Fibroblast of the conjunctiva (primary cell): ENCODE measurements at places on chromosomes 2 and 18.

GRCh38 chr18:14921547-14921946 lies 173.6 kb downstream of the ANKRD30B start:
- DNase-seq, result no peak

DNA sequence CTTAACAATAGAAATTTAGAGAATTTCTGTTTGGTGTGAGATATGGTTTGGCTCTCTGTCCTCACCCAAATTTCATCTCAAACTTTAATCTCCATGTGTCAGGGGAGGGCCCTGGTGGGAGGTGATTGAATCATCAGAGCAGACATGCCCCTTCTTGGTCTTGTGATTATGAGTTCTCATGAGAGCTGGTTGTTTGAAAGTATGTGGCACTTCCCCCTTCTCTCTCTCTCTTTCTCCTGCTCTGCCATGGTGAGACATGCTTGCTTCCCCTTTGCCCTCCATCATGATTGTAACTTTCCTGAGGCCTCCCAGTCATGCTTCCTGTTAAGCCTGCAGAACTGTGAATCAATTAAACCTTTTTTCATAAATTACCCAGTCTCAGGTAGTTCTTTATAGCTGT lies 524.7 kb upstream of the ACVR2A start:
- no peak for DNase-seq

DNA sequence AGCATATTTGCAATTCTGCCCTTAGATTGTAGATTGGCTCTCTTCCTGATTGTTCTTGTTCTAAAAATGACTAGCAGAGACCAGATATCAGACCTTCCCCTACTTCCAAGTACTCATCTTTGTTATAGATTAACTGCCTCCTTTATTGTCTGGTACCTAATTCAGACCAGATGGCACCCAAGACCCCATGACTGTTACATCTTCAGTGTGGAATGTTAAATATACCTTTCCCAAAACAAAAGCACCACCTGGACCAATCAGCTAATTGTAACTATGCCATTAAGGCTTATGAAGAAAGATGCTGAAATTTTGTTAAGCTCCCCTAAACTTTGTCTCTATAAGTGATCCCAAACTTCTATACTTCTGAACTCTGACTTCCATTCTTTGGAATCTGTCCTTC lies 12.0 kb upstream of the TFPI start:
- no peak for DNase-seq

GRCh38 chr2:159891917-159892730 lies 94.1 kb upstream of the CD302 start:
- no peak for DNase-seq

GRCh38 chr2:222038067-222038802 lies 260.6 kb downstream of the PAX3 start:
- DNase-seq, result no peak

GRCh38 chr2:36480636-36481035 lies 117.3 kb downstream of the FEZ2 start:
- no peak for DNase-seq

- no peak for DNase-seq
Measured at GRCh38 chr2:71505086-71505769, 51.9 kb downstream of the DYSF start.

GRCh38 chr18:31105733-31106132 lies 3.5 kb upstream of the DSC2 start:
- DNase-seq, result no peak

GRCh38 chr2:109166811-109167210 lies 37.8 kb downstream of the SH3RF3 start:
- peak; percentile 68 for DNase-seq

- no peak for DNase-seq
Measured at GRCh38 chr2:207135801-207136457, 29.8 kb downstream of the KLF7 start.

GRCh38 chr2:203722411-203722810 lies 16.0 kb downstream of the CD28 start:
- no peak for DNase-seq

- DNase-seq, result no peak
Measured at GRCh38 chr2:162125138-162125537, 26.9 kb downstream of the GCG start.

GRCh38 chr2:180122874-180123273 lies 115.8 kb upstream of the CWC22 start:
- no peak for DNase-seq

DNA sequence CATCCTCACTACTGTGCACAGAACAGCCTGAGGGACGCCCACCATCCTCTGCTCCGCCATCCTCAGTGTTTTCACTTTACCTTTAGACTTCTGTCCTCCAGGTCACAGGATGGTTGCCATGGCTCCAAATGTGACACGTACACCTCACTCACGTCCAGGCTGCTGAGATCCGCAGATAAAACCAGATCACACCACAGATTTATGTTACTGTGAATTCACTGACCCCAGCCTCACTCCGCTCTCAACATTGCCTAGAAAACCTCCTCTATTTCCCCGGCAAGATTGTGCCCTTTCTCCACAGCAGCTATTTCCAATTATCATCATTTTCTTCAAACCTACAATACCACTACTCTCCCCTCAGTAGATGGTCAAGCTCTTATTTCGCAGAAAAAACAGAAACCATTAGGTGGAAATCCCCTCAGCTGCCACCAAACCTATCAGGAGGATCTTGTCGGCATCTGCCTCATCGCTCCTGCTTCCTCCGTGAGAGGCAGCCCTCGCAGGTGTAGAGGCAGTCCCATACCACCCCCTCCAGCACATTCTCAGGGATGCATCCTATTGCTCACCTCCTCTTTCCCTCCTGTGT lies 49.8 kb upstream of the SLC1A4 start:
- DNase-seq, result no peak

GRCh38 chr2:7725171-7725849 lies 808.1 kb downstream of the RNF144A start:
- DNase-seq, result no peak

DNA sequence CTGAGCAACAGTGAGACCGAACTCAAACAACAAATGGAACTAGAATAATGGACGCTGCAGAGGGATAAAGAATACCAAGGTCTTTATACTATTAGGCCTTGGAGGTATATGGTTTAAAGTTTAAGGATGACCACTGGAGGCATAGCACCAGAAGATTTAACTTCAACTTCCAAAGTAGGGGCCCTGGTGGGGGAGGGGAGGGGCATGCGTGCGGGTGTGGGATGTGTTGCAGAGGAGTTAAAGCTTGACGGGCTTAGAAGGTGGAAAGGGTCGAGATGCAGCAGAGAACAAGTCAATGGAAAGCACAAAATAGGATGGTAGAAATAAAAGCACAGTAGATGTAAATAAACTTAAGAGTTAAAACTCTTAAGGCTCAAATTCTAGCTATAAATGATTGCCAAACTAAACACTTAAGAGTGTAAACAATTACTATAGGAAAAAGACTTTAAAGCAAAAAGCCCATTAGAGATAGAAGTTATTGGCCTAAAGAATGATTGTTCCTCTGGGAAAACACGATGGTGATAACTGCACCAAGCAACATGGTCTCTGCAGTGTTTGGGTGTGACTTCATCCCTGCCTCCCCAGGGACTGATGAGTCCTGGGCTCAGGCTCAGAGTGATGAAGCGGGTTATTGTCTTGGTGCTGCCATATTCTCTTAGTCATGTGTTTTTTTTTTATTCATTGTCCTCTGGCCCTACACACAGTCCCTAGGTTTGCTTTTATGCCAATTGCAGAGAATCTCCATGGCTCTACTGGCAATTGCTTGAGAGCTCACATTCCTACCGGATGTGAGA lies 13.0 kb downstream of the RRM2 start:
- DNase-seq, result no peak

DNA sequence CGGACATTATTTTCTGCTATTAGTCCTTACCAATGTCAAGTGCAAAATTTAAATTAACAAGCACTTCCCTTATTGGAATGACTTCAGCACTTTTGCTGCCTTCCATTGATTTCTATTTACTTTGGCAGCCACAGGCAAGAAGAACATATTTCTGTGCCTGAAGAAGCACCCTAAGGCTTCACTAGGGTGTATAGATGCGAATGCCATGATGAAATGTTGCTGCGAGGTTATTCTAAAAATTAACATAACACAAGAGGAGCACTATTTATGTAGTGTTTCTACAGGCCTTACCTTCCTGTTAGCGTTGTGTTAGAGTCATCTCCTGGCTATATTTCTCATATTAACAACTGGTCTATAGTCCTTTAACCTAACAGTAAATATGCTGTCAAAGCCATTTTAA lies 365.0 kb upstream of the HNRNPA3 start:
- DNase-seq, result no peak

DNA sequence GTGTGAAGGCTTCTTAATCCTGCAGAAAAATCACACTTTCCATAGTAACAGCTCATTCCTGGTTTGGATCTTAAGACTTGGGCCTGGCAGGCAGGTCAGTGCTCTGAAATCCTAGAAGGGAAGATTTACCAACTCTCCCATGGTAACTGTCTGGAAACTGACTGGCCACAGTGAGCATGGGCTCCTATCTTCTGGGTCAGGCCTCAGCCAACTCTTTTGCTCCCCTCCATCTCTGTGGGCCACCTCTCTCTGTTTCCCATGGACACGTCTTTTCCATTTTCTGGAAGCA lies 86.7 kb downstream of the ACAA2 start:
- peak; percentile 24 for DNase-seq

DNA sequence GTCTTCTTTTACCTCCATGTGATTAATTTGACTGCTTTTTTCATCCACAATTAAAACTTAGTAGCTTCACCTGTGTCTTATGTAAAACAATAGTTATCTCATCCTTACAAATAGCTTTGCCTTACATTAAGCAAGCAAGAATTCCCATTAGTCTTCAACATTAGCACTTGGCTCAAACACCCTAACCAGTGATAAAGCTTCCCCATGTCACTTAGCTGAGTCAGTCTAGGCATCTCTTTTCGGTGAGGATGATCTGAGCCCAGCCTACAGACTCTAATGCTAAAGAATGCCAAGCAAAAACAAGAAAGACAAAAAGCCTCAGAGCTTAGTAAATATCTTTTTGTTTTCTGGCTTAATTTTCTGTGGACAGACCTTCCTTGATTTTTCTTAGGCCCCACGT lies 26.1 kb downstream of the GAD1 start:
- DNase-seq, result no peak

- no peak for DNase-seq
Measured at GRCh38 chr2:239444626-239445577, 44.1 kb upstream of the HDAC4 start.

DNA sequence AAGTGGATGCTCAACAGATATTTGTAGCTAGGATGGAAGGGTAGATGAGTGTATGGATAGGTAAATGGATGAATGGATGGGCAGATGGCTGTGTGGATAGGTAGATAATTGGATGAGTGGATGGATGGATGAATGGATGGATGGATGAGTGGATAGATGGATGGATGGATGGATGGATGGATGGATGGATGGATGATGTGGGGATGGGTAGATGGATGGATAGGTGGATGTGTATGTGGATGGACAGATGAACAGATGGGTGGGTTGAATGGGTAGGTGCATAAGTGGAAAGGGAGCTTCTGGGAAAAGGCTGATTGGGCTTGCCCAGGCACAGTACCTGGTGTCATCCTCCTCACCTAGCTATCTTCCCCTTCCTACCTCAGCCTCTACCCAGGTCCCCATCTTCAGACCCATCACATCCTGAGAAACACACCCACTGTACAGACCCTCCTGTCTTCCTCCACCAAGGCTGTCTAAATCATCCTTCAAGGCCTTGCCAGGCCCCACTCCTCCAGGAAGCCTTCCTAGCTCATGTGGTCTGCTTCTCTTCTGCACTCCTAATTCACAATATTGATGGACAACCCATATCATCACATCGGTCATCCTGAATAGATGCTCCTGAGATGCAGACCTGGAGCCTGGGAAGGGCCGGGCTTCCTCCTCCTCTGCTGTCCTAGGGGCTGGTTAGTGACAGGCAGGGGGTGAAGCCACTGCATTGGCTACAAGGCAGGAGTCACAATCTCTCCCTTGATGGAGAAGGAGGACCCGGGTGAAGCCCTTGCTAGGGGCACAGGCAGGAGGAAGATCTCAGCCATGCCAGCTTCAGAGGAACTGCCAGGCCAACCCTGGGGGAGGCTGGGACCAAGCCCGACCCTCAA lies 49.4 kb downstream of the SMAD7 start:
- DNase-seq, result no peak

GRCh38 chr18:63205791-63206252 lies 113.7 kb downstream of the BCL2 start:
- DNase-seq, result no peak

GRCh38 chr2:202072226-202072625 lies 829 bp upstream of the KIAA2012 start:
- no peak for DNase-seq
